ENCODE measurements at places on chromosomes 4 and X.

DNA sequence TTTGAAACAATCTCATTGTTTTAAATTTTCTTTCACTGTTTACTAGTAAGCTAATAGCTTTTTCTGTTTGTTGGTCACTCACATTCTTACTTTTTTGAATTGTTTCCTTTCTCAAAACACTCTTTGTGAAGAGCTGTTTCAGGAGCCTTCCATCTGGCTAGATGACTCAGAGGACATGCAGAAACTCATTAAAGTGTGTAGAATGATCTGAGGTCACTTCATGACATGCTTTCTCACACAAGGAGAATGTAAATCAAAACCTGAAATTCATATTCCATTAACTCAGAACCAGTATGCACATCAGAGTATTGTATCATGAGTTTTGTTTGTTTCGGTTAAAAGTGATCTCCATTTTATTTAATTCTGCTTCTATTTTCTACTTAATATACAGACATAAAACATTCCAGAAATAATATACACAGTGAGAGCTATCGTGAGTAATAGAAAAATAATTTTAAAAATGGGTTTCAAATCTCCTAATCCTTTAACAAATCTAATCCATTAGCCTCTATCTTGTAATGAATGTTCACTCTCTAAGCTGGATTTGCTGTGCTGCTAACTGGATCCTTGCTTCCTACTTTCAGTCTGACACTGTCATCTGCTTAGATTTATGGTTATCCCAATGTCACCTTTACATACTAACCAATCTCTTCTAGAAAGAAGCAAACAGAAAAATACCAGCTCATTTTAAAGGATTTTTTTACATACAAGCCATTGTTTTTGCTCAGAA, 449.6 kb downstream of the FSTL5 start:
- DNase-seq, result no peak

GRCh38 chr4:25925486-25926201, 11.6 kb downstream of the SMIM20 start:
- DNase-seq, result no peak

DNA sequence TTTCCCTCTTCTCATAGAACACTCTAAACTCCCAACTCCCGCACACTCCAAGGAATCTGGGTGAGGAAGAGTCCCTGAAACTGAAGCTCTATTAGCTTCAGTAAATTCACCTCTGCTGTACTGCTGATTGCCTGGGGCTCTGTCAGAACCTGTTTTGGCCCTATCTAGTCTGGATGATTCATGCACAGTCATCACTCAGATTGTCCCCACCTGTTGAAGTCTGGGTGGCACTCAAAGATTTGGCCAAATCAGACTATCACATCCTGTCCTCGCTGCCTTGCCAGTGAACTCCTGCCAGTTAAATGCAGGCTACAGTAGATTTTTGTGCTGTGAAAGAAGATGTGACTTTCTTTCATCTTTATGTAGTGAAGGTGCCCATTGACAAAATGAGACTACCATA, 63.5 kb upstream of the EMCN start:
- no peak for DNase-seq

- DNase-seq, result no peak
These were observed 4.5 kb downstream of the RAB9A start for GRCh38 chrX:13693341-13693961.

- DNase-seq, result no peak
These were observed 47.2 kb upstream of the RELL1 start for GRCh38 chr4:37733240-37733867.

DNA sequence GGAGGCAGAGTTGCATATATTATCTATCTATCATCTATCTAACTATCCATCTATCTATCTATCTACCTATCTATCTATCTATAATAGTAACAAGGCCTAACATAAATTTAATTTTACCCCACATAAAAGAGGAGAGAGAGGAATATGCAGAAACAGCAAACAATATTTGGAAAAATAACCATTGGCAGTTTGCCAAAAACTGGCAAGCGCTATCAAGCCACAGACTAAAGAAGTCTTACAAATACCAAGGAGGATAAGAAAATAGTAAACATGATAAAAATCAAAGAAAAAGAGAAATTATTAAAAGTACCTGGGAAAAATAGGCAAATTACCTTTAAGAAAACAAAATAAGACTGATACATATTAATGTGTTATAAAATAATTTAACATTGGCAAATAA, 230.8 kb downstream of the CPXCR1 start:
- no peak for DNase-seq

DNA sequence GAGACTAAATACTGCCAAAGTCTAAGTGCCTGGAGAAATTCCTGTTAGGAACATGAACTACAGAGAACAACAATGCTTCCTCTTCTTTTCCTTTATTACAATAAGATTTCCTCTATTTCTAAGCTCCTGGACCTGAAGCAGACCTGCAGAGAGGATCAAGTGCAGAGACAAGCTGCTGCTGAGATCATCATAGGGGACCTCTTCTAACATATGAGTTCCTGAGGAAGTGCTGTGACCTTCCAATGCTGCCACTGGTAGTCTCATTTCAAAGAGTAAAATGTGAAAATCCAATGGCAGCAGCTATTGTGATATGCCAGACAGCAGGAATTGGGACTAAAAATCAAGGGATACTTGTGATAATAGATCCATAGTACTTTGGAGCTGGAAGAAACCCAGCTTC, 28.0 kb downstream of the CCNG2 start:
- DNase-seq, result no peak

DNA sequence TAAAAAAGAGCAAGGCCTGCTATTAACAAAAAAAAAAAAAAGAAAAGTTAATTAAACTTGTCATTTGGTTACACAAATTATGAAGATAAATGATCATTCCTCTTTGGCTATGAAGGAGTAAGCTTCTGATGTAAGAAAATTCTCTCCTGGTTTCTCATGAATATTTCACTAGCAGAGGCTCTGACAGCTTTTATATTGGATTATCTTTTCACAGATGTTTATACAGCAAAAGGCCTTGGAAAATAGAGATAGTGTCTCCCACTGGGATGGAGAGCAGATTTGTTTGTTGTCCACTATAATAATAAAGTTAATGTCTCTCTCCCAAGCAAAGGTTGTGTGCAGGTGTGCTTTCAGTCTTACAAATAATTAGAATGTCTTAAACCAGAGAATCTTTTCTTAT, 40.7 kb upstream of the PDGFC start:
- DNase-seq, result no peak

DNA sequence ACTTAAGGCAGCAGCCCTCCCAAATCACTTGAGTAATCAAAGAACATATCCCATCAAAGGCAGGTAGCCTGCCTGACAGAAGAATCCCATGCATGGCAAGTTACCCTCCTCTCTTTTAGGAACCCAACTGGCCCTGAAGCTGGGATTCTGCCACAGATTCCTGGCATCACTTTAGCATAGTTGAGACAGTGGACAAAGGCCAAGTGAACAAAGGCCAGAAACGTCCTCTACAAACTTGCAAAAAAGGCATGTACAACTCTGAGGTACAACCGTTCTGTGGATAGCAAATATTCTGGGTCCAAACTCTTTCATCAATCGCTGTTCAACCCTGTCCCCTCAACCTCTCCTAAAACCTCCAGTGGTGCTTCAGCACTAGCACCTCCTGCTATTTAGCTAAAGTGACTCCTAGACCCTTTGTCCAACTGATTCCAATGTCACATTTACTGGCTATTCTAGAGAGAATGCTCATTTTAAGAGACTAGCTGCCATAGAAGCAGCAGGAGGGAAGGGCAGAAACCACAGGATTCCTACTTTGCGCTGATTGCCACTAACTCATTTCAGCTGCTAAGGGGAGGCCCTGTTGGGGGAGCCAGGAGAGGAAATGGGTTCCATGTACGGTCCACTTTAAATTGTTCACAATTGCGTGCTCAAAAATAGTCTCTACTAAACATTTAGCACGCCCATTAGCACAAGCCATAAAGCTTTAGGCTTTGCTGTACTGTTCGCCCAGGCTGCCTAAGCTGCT, 105.9 kb downstream of the SHROOM4 start:
- no peak for DNase-seq

GRCh38 chrX:139002319-139002718, 290.8 kb upstream of the FGF13 start:
- no peak for DNase-seq

GRCh38 chrX:39333451-39333850, 532.2 kb downstream of the MID1IP1 start:
- no peak for DNase-seq

DNA sequence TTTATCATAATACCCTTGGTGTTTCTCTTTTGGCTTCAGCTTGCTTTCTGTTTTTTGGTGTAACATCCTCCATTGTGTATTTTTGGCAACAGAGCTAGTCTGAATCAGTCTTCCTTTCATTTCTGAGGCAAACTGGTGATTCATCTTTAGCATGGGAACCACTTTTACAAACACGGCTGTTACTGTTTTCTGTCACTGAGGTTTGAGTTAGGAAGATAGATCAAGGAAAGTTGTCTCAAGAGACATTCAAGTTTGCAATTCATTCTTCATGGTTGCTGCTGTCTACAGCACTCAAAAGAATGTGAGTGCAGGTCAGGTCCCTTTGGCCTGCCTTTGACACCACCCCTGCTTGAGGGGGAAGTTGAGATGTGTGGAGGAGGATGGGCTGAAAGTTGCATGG, 36.3 kb downstream of the IL21 start:
- no peak for DNase-seq

- no peak for DNase-seq
These were observed 842.2 kb downstream of the STIM2 start for GRCh38 chr4:27702730-27703431.

GRCh38 chr4:124433500-124433899, 279.0 kb downstream of the ANKRD50 start:
- no peak for DNase-seq

- DNase-seq, result no peak
These were observed 172.9 kb upstream of the TTC29 start for GRCh38 chr4:147118528-147118927.

DNA sequence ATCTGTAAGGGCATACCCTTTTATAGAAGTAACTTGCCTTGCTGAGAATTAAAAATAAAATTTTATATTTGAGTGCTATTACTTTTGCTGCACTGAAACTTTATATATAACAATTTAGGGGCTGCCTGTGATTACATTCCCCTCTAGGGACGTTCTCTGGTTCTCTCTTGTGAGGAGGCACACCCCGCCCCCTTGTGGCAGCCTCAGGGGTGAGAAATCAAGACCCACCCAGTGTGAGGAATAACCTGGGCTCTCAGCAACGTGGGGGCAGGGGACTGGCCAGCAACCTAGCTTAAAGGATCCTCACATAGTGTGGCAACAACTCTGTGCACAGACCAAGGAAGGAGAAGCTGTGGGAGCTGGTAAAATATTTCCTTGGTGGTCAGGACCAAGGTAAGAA, 43.7 kb downstream of the MAGEA9 start:
- no peak for DNase-seq

DNA sequence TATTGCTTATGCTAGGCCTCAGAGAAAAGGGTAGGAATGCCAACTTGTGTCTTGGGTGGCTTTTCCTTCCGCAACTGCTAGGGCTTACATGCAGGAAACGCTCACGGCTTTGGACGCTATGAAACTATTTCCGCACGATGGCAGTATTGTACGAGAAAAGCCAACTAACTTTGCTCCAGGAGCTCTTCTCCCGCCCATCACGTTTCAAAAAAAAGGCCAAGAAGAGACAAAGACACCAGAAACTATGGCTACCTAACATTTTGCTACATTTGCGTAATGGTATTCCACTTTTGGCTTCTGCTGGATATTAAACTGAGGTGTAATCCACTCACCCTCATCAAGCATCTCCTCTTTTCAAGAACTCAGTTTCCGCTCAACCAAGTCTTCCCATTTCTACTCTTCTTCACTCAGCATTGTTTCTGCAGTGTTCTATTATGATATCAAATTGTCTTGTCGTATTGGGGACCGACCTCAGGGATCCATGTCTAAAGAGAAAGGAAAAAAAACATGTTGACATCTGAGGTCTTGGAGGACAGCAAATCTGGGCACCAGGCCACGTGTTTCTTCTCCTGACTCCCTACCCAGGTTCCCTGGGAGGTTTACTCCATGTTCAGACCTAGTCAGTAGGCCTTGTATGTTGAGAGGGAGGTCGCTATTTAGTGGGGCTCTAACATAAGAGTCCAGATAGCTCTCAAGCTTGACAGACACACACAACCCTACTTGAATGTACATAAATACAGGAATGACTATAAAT, 239.4 kb upstream of the STK26 start:
- DNase-seq, result peak; percentile 35

DNA sequence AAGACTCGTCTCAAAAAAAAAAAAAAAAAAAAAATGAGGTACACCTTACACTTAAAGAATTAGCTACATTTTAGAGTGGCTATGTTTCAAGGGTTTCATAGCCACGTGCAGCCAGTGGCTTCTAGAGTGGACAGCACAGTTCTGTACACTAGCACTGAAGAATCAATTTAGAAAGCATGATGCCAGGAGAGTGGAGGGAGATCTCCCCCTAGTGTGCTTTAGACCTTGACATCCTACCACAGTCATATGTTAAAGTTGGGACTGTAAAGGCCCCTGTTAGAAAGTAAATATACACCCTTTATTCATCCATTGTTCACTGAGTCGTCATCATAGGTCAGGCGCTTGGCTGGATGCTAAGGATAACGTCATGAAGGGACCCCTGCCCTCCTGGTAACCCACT, 179.4 kb downstream of the QDPR start:
- no peak for DNase-seq

GRCh38 chrX:106952089-106952488, 31.9 kb downstream of the CLDN2 start:
- no peak for DNase-seq

DNA sequence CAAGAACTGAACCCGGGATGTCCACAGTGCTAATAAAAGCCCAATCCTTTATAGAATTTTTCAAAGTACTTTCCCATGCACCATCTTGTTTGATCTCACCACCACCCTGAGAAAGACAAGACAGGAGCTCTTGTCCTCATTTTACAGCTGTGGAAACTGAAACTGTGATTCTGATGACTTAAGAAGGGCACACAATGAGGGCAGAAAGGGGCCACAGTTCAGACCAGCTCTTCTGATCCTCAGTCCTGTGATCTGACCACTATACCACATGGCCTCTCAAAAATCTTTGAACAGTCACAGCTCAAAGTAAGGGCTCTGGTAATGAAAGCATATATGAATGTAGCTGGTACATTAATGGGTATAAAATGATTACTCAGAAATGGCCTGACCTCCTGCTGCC, 127.3 kb upstream of the CPEB2 start:
- no peak for DNase-seq

GRCh38 chrX:140040386-140040785, 75.1 kb upstream of the CXorf66 start:
- DNase-seq, result no peak

DNA sequence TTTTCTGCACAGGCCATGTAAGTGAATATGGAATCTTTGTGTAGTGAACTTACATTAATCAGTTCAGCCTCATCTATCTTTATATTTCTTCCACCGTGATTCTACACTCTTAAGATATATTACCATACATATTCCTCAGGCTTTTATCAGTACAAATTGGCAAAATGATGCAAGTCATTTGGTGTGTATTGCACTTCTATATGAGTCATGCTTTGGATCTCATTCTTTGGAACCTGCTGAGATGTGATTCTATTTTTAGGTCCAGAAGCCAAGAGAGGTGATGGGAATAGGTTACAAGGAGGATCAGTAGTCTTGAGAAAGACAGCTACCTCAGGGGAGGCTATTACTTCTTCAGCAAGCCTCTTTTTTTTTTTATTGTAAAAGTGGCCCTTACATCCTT, 204.4 kb downstream of the ZNF330 start:
- no peak for DNase-seq
